H54 (cell line): ENCODE measurements at places on chromosomes 3 and 15.

- no peak for DNase-seq
Observed at GRCh38 chr15:56243163-56244037, at the start of gene RFX7. Gene RFX7, minus strand, starts transcription at chr15:56243879. Its CDS starts 594 bp downstream, at chr15:56243285.

DNA sequence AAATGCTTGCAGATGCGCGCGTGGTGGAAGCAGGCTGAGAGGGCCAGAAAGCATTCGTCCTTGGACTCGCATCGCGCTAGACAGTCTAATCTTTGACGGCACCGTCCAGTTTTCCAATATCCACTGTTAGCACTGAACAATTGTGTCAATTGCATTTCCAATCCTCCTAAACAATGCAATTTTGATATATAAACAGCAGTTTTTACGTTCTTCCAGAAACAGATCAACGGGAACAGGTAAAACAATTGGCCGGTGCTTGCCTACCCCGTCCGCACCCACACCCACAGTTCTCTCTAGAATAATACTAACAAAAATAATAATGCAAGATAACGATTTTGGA is 17.2 kb downstream of the CPN2 start:
- DNase-seq: no peak

DNA sequence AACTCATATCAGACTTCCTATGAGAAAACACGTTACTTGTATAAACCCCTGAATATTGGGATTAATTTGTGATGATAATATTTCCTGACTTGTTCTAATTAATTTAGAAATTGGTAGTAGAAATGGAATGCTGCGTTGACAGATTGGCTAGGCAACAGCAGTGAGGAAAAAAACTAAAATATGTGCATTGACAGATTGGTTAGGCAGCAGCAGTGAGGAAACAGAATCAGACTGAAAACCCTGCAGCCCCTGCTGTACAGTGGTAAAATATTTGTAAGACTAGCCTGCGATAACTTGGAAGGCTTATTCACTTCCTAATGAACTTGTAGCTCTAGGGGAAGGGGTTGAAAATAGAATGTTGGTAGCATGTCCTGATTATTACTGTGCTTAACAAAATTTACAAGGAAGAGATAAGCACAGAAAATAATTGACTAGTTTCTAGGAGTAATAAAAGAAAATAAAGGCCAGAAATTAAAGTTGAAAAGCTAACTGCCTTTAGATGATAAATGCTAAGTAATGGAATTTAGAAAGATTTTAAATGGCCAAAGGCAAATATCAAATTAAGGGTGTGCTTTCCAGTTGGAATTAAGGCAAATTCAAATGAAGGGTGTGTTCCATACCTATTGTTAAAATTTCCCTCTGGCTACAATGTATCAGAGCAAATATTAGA is 29.9 kb upstream of the IL16 start:
- no peak for DNase-seq

- DNase-seq: peak; percentile 19
Observed at GRCh38 chr15:59274126-59274970, 67.7 kb downstream of the LDHAL6B start.

GRCh38 chr15:41194444-41194843 is 36.1 kb downstream of the EXD1 start:
- no peak for DNase-seq

GRCh38 chr3:100108464-100109079 is 5.7 kb downstream of the FILIP1L start:
- no peak for DNase-seq

- no peak for DNase-seq
Observed at GRCh38 chr3:70658513-70659310, 346.3 kb upstream of the MDFIC2 start.

DNA sequence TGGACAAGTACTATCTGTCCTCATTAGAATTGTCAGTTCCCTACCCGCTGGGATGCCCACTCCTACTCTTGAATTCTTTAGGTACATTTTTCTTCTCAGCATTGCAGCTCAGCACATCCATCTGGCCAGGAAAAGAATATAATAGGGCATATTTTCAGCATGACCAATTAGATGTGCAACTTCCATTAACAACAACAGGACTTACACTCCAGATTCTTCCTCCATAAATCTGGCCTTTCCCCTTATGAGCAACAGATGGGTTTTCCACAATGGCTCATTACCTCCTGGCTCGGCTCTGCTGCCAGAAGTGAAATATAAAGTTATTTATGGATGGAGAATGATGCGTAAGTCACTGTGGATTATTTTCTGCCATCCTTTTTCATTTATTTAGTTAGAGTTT is 443.8 kb upstream of the TGFBR2 start:
- DNase-seq: peak; percentile 6

DNA sequence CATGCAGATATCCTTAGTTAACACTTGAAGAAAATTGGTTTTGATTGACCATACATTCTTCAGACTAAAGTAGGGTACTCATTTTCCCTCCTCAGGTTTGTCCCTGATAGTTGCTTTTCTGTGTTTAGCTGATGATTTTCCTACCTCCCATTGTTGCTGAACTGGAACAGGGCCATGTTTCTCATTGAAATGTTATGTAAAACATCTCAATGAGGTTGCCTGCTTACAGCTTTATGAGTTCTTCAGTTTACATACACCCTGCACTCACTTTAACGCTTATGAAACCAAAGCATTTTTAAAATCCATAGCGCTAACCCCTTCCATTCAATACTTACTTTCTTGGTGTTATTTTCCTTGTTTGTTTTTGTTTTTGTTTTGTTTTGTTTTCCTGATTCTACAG is 61.9 kb downstream of the HMG20A start:
- DNase-seq: no peak

DNA sequence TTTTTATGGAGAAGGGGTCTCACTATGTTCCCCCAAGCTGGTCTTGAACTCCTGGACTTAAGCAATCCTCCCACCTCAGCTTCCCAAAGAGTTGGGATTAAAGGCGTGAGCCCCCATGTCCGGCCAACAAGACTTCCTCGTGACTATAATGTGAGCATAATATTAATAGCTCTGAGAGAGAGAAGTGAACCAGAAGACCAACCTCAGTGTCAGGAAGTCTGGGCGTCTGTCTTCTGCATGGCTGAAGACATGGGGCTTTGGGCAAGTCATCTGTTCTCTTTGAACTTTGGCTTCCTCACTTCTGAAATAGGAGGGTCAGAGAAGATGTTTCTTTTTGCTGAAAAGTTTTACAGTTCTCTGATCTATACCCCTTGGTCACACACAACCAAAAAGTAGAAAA is 92.1 kb downstream of the SLC49A4 start:
- DNase-seq: no peak

- DNase-seq: peak; percentile 42
Observed at GRCh38 chr15:41417418-41418195, 712 bp downstream of the RTF1 start.

DNA sequence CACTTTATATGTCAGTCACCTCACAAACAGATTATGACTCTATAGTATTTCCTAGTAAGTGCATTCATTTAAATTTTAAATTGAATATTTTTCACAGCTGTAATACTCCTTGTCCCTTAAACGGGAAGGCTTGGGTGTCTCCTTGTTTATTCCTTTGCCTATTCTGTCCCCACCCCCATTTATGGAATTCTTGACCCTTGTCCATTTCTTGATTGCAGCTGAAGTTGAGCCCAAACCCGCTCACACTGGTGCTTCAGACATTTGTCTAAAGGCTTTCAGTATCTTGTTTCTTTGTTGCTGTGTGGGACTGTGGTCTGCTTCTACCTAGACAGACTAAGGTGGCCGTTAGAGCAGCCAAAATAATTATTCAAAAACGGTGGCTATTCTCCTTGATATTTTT is 449.7 kb downstream of the FOXP1 start:
- DNase-seq: no peak

DNA sequence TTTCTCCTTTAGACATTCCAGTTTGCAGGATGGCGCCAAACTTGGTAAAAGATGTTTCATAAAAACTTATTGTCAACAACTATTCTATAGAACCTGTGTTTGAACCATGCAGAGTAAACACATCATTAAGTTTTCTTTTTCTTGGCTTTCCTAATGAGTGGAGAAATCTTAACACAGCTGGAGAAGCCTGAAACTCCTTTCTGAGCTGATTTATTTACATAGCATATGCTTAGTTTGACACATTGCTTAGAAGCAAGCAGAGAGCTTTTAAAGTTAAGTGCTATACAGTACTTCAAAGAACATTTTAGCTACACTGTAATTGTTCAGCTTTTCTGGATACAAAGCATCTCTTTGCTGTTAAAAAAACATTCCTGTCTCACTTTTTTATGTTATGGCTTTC is 61.0 kb upstream of the PAQR5 start:
- no peak for DNase-seq

DNA sequence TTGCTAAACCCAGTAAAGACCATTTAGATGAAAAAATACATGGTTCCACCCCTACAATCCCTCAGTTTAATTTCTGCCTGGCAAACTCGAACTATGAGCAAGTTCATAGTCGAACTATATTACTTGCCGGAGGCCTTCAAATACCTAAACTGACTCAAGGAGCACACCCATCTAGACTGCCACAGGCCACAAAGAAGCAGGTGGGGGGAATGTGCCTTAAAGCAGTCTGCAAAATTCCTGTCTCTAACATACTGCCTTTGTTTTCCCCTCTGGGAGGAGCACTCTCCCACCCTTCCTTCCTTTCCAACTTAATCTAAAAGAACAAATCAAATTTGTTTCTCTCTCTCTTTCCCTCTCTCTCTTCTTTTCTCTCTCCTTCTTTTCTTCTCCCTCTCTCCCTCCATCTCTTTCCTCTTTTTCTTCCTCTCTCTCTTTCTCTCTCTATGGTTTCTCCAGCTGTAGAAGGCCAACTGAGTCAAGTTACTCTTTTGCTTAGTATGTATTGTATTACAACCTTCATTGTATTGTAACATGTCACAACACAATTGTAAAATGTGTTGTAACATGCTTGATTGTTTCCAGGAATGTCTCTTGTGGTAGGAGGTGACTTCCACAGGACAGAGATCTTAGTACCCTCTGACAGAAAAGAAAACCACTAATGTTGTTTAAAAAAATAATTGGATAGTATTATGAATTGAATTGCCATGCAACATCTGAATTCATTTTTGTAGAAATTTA is 496.3 kb downstream of the ROBO2 start:
- DNase-seq: no peak

DNA sequence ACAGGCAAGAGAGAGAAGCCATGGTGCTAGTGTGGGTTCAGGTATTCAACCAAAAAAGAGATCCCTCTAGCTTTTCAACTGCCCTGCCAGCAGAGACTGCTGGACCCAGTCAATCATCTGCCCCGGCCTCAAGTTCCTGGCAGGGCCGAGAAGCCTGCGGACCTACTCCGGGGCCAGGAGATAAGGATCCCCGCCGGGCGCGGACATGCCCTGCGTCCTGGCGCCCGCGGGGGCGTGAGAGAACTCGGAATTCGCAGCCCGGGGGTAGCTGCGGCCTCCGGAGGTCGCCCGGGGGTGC is 821 bp upstream of the MAGI1 start:
- DNase-seq: peak; percentile 42

GRCh38 chr3:34077417-34078195 is 279.2 kb downstream of the PDCD6IP start:
- no peak for DNase-seq

DNA sequence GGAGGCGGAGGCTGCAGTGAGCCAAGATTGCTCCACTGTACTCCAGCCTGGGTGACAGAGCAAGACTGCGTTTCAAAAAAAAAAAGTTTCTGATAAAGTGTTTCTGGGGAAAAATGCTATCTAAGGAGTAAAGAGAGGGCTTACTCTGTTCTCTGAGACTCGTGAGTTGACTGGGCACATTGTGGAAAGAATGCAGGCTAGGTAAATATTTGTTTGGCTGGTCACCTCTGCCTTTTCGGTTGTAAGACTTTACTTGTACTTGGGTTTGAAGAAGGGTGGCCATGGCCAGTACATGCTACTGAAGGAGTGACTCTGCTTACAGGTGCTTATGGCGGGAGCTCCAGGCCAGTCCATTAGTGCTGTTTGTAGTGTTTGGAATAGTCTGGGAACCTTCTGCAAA is 68.7 kb downstream of the RUBCN start:
- no peak for DNase-seq

DNA sequence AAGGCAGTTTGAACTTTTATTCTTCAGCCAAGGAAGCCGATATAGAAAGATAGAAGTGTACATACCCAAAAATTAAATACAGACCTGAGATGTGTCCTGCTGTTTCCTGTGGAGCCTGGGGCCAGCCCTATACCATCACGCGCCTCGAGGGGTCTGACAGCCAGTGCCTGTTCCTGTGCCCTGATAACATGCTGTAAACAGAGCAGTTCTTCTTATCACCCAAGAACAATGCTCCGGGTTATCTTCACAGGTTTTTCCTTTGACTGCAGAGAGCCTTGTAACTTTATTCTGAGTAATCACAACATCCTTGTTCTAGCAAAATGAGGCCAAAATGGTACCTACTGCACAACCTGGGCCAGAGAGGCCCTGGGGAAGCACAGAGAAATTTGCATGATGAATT is 289.7 kb upstream of the CHRM5 start:
- DNase-seq: no peak

GRCh38 chr15:96088650-96089049 is 241.8 kb upstream of the NR2F2 start:
- DNase-seq: no peak

DNA sequence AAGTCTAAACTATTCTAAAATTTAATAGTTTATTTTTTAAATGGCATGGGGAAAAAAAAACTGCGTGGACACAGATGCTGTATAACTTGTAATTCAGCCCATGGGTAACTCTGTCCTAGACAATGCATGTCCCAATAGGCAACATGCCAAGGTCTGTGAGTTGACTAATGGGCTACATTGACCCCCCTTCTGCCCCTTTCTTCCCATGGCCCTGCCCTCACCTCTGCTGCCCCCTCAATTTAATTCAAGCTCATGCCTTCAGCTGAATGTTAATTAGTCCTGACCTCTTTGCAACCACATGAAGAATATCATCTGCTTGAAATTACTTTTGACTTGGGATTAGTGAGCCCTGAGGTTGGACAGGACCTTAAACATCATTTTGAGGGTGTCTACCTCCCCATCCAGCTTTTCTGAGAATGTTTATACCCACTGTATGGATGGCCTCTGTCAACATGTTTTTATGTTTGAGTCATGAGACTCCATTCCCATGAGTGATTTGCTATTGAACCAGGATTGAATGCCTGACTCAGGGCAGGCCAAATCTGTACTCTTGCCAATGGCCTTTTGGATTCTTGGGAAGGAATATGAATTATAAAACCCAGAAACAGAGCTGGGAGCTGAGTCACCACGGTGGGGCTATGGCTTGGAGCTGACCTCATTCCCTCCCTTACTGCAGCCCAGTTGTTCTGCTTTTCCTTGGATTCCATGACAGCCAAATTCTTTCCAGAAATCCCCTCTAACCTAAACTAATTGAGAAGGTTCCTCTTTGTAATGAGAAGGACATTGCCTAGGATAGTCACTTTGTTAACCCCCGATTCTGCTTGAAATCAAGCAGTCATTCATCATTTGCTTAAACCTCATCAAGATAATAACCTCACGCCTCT is 33.5 kb upstream of the PDE8A start:
- DNase-seq: peak; percentile 58

DNA sequence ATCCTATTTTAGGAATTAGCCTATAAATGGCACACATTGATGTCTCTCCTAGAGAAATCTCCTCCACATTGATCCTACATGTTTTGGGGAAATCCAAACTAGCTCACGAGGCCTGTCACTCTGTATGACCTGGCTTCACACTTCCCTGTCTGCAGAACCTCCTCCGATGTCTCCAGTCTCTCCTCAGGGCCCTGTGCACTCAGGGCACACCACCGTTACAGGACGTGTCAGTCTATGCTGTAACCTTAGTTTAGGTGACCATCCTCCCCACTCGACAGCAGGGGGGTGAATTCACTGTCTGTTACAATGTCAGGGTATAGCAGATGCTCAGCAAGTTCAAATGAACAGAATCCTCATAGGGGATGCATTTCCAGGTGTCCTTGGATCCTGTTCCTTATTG is 249.1 kb downstream of the OCA2 start:
- DNase-seq: no peak

GRCh38 chr3:63872135-63872924 is 8.7 kb downstream of the ATXN7 start:
- DNase-seq: no peak
